CD4-positive, alpha-beta T cell treated with Interferon alpha-2 for 1 hour (primary cell): ENCODE measurements at places on chromosomes 3 and 15.
A peak's percentile ranks its signal among the peaks of the same experiment; 100 is the strongest.

DNA sequence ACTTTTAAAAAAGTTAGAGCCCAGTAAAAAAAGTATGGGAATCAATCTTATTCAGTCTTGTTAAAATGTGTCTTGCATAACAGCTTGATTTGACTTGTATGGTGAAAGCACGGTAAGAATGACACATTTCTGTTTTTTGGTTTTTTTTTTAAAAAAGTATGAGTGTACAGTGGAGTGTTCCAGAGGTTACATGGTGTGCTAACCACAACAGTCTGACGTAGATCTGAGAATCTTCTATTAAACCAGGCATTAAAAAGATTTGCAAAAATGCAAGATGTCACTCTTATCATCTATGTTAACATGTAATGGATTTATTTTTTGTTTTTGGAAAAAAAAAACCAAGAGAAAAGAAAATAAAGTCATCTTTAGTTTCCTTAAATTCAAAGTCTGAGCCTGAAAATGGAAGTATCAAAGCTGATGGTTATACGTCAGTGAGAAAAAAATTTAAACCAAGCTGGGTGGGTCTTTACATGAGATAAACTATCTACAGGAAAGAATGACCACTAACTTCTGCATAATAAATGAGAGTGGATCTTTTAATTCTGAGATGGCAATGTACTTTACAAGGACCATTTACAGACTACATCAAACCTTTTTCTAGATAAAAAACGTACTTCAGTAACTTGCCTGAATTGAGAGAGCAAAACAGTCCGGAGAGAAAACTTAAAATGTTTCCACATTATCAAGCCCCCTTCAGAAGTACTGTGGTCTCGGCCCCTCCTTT lies 1.6 kb downstream of the GABPB1 start:
- DNase-seq = peak; percentile 71

DNA sequence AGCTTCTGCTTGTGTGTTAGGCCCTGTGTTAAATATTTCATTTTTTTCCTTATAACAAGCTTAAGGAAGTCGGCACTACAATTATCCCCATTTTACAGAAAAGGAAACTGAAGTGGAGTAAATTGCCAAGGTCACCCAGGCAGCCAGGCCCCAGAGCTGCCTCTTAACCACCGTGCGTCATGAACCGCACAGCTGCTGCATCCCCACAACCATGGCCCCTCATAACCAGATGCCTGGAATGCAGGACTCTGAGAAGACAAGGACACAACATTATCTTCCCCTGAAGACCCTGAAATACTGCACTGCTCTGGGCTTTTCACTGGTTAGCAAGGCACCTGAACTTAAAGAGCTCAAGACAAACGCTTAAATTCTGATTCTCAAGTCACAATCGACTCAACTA lies 14.6 kb downstream of the LRIG1 start:
- no peak for DNase-seq

- no peak for DNase-seq
Observed at GRCh38 chr3:42541079-42541478, 38.6 kb downstream of the VIPR1 start.

GRCh38 chr3:143358793-143359491 lies 239.4 kb downstream of the CHST2 start:
- no peak for DNase-seq

GRCh38 chr3:135807879-135808278 lies 157.6 kb upstream of the PPP2R3A start:
- no peak for DNase-seq

DNA sequence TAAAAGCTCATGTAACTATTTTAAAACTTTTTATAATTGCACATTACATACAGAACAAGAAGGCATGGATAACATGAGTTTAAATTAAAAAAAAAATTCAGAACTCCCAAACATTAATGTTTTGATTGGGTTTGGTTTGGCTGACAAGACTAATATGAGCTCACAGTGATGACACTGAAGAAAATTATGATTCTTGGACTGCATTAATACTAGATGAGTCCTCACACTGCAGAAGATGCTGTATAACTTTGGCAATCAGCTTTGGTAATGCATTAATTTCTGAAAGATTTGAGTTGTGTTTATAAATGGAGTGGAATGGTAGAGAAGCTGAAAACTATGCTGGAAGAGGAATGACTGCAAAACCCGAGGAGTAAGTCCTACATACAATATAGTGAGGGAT lies 358.9 kb downstream of the PLCL2 start:
- DNase-seq = no peak

GRCh38 chr15:55673287-55673686 lies 69.7 kb downstream of the PRTG start:
- DNase-seq = no peak

DNA sequence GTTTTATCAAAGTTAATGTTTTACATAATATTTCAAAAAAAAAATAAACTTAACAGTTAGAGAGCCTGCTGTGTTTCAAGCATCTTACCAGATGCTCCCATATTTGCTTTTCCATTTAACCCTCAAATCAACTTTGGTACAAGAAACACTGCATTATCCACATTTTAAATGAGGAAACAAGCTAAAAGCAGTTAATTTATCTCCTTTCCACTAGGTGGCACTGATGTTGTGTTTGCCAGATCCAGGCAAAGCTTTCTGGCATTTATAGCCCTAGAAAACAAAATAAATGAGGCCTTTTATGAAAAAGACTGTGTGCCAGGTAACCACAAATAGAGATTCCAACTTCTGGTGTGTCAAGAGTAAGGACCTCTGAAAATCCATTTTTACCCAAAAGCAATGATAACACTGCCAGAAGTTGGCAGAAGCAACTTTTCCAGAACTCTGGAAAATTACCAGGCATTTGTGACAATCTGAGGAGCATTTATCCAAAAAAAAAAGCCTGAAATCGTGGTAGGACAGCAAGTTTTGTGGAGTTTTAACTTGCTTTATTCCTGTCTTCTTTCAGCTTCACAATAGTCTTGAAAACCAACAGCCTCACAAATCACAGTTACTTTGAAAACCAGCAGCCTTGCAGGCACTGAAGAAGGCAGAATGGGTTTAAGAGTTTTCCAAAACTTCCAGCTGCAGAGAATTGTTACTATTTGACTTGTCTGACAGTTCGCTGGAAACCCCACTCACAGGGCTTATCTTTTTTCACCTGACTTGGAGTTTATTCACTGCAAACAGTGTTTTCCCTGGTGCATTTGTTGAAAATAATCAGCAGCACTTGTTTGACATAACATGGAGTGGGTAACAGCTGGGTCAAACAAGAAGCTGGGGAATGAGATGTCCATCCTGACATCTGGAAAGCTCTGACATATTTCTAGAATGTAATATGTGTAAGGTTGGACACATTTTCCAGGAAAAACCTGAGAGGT lies 9.2 kb downstream of the FAM162A start:
- peak; percentile 16 for DNase-seq

DNA sequence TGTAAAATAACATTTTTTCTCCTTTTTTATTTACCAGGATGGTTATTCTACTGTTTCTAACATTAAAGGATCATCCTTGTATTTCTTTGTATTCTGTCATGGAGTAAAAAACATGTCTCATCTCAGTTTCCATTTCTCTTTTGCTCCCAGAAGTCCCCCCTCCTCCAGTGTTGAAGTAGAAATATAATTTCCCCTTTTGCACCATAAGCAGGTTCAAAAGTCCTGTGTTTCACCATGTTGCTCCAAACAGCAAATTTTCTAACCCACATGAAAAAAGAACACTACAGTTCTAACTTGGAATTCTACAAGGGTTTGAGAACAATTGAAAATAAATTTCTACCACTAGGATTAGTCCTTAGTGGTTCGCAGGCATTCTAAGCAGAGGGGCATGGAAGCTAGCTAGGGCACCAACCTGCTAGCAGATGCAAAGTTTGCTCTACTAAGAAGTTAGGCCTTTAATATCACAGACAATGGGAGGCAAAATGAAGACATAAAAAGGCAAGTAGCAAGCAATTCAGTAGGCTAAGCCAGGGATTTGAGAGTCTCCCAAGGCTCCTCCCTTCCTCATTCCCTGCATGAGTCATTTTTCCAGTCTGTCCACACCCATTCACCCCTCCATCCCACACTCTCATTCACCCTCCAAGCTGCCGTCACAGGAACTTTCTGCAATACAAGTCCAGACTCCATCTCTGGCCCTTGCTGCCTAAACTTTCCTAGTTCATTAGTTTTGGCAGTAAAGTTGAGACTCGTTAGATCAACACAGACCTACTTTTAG lies 2.3 kb upstream of the MBNL1 start:
- no peak for DNase-seq

- no peak for DNase-seq
Observed at GRCh38 chr3:121994551-121994950, 27.5 kb downstream of the ILDR1 start.

DNA sequence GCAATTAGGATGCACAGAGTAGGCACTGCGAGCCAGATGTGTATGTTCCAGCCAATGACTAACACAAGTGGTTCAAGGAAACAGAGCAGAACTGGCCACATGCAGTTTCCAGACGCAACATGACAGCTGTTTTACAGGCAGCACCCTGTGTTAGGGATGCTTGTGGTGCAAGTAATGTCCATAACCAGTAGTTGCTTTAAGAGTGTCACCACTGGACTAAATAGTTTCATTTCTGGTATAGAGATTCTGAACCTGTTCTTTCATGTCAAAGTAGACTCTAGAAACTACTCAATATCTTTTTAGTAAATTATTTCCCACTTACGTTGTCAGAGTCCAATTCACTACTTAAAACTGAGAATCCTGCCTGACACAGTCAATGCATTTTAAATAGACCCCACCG lies 14.5 kb upstream of the LPP start:
- no peak for DNase-seq

- no peak for DNase-seq
Observed at GRCh38 chr3:18046131-18046915, 303.9 kb upstream of the TBC1D5 start.
